Iris pigment epithelial cell (primary cell): ENCODE measurements at places on chromosomes 7 and 10.

- DNase-seq = no peak
These were observed 12.3 kb downstream of the BMPER start for GRCh38 chr7:33917661-33918060.

DNA sequence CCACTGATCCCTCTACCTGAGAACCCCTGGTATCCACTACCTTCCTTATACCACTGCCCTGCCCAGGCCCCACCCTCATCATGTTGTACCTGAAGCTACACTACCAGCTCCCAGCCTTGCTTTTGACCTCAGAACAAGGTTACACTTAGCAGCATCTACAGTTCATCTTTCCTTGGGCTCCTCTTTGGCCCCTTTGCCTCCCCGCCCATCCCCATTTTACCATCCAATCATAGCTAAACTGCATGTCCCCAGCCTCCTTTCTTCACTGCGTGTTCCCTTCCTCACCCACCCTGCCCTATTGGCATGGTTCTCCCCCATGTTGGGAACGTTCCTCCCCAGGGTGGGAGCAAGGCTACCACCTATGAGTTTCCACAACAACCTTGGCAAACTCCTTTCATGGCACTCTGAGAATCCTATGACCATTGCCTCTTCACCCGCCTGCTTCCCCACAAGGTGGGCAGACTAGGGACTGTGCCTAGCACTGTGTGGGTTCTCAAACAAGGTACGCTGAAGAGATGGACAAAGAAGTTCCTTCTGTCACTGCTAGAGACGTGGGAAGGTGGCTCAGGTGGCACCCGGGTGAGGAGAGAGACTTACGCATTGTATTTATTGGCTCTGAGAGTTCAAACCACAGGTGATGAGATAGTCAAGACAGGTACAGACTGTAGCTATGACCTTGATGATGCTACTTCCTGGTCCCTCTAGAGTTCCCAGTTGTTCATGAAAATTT lies 66.9 kb upstream of the ADAM12 start:
- no peak for DNase-seq

DNA sequence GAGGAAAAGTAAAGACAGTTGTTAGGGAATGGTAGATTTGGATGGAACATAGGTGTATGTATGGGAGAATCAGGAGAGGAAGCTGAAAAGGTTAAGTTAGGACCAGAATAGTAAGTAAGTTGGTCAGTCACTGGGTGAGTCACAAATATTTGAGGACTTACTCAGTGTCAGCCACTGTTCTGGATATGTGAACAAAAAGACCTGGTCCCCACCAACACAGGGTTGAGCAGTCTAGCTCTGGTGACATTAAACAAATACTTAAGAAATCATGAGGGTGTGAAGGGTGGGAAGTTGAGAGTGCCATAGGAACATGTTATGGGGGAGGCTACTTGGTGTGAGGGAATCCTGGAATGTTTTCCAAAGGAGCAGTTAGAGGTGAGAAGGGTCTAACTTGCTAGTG lies 246.9 kb downstream of the PTEN start:
- peak; percentile 55 for DNase-seq

DNA sequence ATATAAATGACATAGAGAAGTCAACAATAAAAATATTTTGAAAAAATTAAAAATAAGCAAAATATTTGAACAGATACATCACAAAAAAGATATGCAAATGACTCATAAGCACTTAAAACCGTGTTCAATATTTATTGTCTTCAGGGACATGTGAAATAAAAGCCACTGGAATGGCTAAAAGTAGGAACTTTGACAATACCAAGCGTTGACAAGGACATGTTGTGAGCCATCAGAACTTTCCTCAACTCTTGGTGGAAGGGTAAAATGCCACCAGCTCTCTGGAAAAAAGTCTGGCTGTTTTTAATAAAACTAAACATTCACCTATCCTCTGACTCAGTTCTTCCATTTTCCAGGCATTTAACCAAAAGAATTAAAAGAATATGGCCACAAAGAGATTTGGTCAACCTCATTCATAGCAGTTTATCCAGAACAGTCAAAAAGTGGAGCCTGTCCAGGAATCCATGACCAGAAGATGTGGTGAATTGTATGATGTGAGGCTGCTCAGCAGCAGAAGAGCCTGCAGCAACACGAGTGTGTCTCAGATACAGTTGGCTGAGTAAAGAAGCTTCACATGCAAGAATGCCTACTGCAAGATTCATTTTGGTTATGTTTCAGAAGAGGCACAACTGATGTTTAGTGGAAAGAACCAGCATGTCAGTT lies 7.1 kb upstream of the KLF6 start:
- peak; percentile 75 for DNase-seq

- no peak for DNase-seq
These were observed 275.2 kb downstream of the ZNF248 start for GRCh38 chr10:37582237-37582636.

DNA sequence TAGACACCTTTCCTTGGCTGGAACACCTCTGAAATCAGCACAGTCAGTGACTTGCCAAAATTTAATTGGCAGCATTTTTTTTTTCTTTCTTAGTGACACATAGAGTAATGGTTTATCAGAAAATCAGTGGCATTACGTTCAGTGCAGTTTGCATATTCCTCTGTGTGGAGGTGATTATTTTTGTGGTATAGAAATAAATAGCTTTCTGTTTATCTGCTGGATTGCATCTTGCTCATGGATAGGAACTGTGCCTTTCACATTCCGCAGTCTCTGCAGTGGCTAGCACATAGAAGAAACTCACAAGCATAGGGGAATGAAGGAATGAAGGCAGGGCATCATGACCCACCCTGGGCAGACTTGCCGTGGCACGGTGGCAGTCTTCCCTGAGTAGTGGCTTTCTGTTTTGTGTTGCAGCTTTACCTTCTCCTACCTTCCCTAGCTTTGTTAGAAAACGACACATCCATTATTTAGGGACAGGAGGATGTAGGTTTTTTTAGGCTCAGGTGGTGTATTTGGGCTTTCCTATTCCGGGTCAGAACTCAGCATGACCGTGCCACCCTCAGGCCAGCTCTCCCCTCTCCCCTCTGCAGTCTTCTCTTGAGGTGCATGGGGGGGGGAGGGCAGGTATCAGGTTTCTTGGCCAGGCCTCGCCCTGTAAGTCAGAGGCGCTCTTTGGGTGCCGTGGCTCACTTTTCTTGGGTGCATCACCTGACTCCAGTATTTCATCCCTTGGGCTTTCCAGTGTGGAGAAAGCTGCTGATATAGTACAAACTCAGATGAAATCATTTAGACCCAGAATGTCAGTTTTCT lies 112.5 kb upstream of the GJD4 start:
- no peak for DNase-seq

DNA sequence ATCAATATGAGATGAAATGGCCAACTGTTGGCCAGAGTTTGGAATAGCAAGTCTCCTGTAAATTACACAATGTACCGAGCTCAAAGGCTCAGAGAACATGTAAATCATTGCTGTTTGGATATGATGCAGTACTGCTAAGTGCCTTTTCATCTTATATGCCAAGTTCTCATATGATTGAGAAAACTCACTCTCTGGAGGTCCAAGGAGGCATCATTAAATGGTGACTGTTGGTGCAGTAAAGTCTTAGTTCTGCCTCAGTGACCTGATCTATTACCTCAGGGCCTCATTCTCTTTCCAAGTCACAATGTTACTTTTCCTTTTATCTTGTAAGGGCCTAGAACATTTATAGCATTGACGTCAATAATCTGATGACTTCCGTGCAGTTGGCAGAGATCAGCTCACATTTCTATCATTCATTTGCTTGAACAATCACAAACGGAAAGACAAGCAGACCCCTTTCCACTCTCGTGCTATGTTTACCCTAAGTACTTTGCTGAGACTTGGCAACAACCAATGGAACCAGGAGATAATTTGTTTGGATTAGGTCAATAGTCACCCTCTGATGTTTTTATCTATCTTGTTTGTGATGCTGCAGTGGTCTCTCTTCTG lies 32.6 kb upstream of the PDK4 start:
- DNase-seq = peak; percentile 87

- no peak for DNase-seq
These were observed 30.6 kb downstream of the ZFAND2A start for GRCh38 chr7:1129431-1129830.

GRCh38 chr7:30491417-30491816 lies 12.8 kb upstream of the NOD1 start:
- no peak for DNase-seq

- DNase-seq = no peak
These were observed 162.2 kb downstream of the MYOF start for GRCh38 chr10:93319896-93320295.

- DNase-seq = no peak
These were observed 14.6 kb downstream of the CHST12 start for GRCh38 chr7:2417981-2418481.

DNA sequence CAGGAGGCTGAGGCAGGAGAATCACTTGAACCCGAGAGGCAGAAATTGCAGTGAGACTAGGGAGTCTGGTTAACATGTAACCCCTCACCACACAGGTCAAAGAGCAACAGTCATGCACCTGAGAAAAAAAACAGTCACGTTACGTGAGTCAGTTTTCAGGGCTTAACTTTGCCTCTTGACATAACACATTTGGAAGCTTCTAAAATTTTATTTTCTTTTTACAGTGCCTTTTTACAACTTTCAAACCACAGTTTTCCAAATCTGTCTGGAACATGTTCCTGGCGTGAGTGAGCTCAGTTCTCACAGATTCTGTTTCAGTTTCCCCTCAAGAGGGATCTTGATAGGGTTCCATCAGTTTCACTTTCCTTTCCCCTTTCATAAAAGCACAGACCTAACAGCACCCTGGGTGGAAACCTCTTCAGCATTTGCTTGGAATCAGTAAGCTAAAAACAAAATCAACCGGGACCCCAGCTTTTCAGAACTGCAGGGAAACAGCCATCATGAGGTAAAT lies 4.4 kb downstream of the IFIT3 start:
- DNase-seq = peak; percentile 89

- DNase-seq = no peak
These were observed 113.9 kb downstream of the ETV1 start for GRCh38 chr7:13875496-13876074.

DNA sequence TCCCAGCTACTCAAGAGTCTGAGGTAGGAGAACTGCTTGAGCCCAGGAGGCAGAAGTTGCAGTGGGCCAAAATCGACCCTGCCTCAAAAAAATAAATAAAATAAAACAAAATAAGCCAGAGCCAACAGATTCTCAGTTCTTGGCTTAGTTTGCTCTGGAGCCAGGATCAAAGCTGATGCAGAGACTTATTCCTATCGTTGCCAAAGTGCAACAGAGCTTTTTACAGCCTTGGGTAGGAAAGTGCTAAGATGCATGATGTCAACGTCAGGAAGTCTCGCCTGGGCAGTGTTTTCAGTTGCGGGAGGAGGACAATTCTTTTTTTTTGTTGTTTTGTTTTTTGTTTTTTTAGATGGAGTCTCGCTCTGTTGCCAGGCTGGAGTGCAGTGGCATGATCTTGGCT lies 43.8 kb upstream of the CYTH3 start:
- no peak for DNase-seq

DNA sequence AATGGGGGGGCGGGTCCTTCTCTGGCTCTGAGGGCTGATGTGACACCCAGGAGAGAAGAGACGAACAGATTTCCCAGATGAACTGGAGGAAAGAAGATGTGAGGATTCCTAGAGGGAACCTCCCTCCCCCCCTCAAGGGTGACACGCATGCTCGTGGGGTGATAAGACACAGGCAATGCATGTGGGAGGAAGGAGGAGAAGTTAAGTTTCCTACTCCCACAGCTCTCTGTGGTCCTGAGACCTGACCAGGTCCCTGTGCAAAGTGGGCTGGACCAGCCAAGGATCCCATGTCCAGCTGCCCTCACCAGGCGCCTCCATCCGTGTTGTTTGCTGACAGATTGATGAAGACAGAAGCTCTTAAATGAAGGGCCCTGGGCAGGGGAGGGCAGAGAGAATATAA lies 112.6 kb downstream of the SH3PXD2A start:
- no peak for DNase-seq
